ENCODE measurements at places on chromosomes 7 and 10.

DNA sequence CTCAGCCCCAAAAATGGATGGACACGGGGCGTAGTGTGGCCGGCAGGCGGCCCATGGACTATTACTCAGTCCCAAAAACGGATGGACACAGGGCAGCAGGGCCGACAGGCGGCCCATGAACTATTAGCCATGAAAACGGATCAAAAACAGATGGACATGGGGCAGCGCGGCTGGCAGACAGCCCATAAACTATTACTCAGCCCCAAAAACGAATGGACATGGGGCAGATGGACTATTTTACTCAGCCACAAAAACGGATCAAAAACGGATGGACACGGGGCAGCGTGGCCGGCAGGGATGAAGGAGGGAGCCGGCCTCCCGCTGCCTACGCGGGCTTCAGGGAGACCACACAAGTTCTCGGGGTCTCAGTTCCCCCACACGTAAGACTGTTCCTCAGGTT, 32.9 kb downstream of the GPER1 start:
- DNase-seq, result no peak

GRCh38 chr10:11551916-11552602, 59.4 kb downstream of the USP6NL start:
- no peak for DNase-seq

GRCh38 chr10:11169976-11170375, 152.3 kb downstream of the CELF2 start:
- no peak for DNase-seq

- no peak for DNase-seq
Observed at GRCh38 chr10:7374795-7375194, 36.0 kb downstream of the SFMBT2 start.

- DNase-seq, result peak; percentile 14
Observed at GRCh38 chr7:16975712-16976111, 93.9 kb upstream of the AGR3 start.

DNA sequence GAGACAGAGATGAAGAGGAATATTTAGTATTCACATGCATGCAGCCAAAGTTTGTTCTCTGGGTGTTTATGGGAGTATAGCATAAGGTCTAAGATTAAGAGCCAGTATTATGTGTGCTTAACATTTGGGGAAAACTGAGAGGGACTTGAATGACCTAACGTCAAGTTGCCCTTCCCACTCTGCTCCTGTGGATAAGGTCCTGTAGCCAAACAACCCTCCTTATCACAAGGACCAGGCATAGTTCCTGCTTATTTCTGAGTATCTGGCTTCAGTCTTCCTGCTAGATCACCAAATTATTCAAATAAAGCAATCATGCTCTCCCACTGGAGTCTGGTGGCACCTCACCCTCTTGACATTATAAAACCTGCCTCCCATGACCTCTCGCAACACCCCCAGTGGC, 137.9 kb upstream of the SEMA3E start:
- no peak for DNase-seq

DNA sequence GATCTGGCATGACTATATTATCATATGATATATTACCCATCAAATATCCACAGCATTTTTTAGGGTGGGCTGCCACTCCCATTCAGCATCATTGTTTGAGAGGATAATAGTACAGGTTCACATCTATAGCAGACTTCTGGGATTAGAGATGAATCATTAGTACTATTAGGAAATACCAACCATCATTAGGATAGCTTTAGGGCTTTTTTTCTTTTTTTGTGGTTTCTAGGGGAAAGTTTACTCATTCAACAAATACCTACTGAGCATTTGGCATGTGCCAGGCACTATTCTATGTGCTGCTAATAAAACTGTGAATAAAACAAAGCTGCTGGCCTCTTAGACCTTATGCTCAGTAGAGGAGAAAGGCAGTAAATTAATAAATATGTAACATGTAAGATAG, 40.6 kb downstream of the NHLRC2 start:
- no peak for DNase-seq

GRCh38 chr10:130368761-130369560, 232.8 kb downstream of the GLRX3 start:
- no peak for DNase-seq

DNA sequence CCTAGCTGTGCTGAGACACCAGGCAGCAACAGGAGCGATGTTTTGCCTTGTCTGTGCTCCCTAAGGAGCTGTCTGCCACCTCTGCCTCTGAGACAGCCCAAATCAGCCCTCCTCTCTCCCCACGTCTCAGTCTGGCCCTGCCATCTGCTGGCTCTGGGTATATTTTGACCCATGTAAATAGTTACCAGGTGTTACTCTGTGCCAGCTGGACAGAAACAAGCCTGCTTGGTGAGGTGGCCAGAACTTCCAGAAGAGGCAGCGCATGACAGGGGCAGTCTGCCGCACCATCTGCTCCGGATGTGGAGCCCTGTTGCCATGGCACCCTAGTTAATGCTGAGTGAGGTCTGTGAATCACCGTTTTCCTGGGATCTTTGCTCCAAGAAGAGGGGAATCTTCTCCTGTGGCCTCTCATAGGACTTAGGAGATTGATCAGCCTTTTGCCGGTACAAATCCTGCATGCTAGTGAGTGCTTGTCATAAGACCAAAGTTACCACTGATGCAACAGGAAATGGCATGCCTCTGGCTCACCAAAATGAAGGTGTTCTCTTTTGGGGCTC, 31.8 kb downstream of the GSTO2 start:
- no peak for DNase-seq

GRCh38 chr10:24150853-24151252, 58.1 kb upstream of the KIAA1217 start:
- DNase-seq, result no peak

- DNase-seq, result no peak
Observed at GRCh38 chr10:101235766-101236165, 6.5 kb upstream of the LBX1 start.

GRCh38 chr10:69446650-69447151, 4.6 kb upstream of the TSPAN15 start:
- DNase-seq, result no peak

DNA sequence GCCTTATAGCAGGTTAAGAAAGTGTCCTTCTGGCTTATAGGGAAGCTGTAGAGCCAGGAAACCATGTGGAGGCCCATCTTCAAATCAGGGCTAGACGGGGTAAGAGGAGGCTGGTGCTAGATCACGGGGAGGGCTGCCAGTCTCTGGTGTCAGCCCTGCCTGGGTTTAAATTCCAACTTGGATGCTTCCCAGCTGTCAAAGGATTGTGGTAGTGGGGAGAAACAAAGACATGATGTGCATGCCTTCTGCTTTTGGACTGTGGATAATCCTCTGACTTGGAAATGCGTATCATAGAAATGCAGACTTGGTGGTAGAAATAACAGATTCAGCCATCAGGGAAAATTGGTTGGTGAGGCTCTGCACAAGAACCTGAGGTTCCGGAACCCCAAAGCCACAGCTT, 325.6 kb downstream of the PHTF2 start:
- DNase-seq, result no peak

DNA sequence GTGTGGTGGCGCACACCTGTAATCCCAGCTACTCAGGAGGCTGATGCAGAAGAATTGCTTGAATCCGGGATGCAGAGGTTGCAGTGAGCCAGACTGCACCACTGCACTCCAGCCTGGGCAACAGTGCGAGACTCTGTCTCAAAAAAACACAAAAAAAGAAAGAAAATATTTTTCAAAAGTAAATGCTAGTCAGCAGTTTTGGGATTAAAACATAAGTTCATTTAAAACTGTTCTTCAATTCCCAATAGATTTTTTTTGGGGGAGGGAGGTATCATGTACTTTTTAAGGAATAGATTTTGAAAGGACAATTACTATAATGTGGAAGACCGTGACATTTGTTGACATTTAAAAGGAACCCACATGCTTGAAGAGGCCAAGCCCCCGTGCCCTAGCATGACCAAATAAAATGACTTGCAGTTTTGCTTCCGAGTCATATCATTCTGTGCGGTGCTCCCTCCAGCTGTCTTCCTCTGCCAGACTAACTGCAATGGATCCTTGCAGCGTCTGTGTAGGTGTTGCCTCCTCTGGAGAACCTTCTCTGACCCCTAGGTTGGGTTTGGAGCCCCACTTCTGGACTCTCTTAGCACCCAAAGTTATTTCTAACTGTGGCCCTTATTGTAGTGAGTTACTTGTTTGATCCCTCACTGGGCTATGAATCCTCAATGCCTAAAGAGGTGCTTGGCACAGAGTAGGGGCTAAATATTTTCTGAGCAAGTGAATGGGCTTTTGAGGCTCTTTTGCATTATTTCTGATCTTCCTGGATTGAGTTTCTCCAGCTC, 17.4 kb upstream of the HPS1 start:
- DNase-seq, result no peak

DNA sequence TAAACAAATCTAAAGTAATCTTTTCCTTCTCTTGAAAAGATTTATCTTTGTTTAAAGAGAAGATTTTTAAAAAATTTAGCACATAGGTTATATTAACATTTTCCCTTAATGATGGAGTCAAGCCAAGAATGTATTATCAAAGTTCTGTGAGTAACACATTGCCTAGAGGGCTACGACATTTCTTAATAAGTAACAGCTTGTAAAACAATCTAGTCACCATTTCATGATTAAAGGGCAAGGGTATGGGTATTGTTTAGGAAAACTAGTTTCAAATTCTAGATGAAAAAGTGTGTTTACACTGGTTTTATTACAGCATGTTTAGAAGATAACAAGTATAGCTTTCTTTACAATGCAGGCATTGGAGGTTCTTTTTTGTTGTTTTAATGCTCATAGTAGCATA, 28.6 kb upstream of the LAMB4 start:
- DNase-seq, result no peak

GRCh38 chr7:28626221-28626620, 213.9 kb downstream of the CREB5 start:
- DNase-seq, result no peak

- no peak for DNase-seq
Observed at GRCh38 chr7:128922496-128923410, 12.2 kb upstream of the KCP start.

GRCh38 chr10:70162151-70162891, 8.0 kb downstream of the SAR1A start:
- DNase-seq, result no peak

DNA sequence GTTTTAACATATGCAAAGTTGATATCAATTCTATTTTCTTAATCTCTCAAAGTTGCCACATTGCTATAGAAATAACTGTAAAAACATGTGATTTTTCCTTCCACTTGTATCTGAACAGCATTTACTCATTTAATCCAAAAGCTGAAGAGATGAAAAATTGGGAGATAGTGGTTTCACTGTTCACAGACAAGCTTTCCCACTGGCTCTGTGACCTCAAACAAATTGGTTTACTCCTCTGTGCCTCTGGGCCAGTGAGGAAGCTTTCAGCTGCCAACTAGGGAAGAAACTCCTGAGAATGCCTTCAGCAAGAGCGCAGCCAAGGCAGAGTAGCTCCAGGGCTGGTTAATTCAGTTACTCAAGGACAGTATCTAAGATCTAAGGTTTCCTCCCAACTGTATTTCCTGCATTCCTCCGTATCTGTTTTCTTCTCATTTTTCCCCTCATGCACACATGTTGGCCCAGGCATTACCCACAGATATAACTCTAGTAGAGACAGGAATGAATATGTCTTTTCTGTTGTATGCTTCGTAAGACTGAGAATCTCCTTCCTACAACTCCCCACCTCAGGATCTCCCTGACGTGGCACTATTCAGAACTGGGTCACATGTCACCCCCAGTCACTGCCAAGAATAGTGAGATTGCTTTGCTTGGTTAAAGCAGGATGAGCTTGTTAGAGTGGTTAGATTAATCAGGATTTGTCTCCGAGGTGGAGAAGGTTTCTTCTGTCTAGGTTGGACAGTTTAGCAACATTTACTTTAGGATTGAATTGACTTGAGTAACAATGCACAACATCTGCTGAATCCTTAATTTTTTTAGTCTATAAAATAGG, 315.7 kb downstream of the NRG3 start:
- no peak for DNase-seq
